ENCODE measurements at places on chromosomes 2 and 18.

DNA sequence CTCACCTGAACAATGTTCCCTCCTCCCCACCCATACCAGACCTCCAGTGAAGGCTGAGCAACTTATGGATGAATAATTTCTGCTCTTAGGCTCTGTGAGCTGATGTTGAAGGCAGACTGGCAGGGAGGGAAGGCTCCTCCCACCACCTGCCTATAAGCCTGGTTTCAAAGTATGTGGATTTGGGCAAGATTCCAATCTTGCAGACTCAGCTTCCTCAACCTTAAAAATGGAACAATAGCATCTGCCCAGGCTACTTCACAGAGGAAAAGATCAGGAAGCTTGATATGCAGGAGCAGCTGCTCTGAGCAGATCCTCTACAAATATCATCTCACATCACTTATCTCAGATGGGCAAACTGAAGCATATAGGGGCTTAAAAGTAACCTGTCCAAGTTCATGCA lies 112.2 kb downstream of the ZFP36L2 start:
- DNase-seq: no peak

GRCh38 chr2:203330434-203330833 lies 2.2 kb downstream of the ABI2 start:
- DNase-seq: no peak

- DNase-seq: no peak
Observed at GRCh38 chr18:49853011-49853410, 39.7 kb upstream of the ACAA2 start.

DNA sequence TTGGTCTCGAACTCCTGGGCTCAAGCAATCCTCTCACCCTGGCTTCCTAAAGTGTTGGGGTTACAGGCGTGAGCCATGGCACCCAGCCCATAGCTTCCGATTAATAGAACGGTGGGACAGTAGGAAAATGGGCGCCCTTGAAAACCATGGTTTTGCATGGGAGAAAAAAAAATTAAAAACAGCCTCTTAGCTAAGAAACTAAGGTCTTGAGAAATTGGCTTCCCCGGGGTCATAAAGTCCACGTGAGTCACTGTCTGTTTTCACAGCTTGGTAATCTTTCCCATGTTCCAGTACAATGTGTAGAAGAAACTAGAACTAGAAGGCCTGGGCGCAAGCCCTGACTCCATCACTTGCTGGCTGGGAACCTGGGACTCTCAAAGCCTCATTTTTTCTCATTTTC lies 20.7 kb downstream of the B3GNT2 start:
- DNase-seq: peak; percentile 37

- DNase-seq: no peak
Observed at GRCh38 chr2:235956281-235956970, 211.8 kb downstream of the GBX2 start.

- no peak for DNase-seq
Observed at GRCh38 chr2:108577099-108577498, 42.8 kb downstream of the LIMS1 start.

DNA sequence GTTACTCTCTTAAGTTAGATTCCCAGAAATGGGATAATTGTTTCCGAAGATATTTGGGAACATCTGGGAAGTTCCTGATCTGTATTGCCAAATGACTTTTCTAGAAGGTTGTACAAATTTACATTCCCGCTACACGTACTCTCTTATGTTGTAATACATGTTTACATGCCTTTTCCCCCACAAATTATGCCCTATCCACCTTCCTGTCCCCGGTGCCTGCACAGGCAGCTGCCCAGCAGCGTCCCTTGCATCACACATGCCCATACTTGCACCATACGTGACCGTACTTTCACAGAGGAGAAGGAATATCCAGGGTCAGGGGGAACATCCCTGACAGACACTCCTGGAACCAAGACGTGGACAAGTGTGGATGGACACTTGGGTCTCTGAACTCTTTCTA lies 24.2 kb upstream of the KLF11 start:
- DNase-seq: no peak

- no peak for DNase-seq
Observed at GRCh38 chr2:16890081-16890480, 224.4 kb upstream of the CYRIA start.

- no peak for DNase-seq
Observed at GRCh38 chr2:68318914-68319397, 793 bp downstream of the CNRIP1 start.

DNA sequence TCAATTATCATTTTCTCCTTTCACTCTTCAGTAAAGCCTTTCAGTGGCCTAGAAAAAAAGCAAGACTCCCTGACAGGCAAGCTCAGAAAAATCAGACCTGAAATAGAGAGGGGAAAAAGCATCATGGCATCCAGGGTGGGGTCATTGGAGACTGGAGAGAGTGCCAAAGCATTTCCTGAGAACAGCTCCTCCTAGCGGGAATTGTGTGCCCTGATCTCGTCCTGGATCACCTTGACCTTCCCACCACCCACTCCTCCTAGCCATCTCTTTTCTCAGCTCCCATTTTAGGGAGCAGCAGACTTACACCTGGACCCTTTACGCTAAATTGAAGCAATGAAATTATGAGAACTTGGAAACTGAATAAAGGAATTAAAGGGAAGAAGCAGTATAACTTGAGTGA lies 176.6 kb downstream of the VWC2L start:
- DNase-seq: no peak

DNA sequence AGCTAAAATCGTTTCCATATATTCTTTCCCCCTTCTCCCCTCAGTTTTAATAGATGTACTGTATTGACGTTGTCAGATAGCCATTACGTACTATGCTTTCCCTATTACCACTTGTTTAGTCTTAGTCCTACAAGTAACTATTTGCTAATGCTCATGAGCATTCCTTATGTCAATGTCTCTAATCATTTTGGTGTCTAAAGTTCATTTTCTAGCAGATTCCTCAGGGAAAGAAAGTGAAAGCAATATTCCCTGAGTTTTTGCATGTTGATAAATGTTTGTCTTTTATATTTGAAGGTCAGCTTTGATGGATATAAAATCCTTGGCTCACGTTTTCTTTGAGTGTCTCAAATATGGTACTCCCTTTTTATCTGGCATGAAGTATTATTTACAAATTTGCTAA lies 253.3 kb upstream of the STON1 start:
- no peak for DNase-seq

- no peak for DNase-seq
Observed at GRCh38 chr2:151098841-151099240, 162.8 kb downstream of the RBM43 start.

- no peak for DNase-seq
Observed at GRCh38 chr2:152444448-152444847, 109.5 kb downstream of the FMNL2 start.

DNA sequence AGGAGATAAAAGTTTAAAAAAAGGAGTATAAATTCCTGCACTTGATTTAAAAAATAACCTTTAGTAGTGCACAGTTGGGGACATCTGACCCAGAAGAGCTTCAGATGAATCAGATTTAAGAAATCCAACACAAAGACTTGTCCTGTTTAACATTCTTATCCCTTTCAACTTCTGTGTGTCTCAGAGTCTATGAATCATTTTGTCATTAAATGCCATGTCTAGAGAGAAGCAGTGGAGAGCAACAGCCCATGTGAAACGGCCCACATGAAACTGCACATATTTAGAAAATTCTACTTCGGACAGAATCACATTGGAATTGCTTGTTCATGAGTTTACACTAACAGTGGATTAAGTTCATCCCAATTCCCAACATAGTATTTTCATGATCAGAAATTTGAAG lies 278.6 kb downstream of the SLC8A1 start:
- no peak for DNase-seq

DNA sequence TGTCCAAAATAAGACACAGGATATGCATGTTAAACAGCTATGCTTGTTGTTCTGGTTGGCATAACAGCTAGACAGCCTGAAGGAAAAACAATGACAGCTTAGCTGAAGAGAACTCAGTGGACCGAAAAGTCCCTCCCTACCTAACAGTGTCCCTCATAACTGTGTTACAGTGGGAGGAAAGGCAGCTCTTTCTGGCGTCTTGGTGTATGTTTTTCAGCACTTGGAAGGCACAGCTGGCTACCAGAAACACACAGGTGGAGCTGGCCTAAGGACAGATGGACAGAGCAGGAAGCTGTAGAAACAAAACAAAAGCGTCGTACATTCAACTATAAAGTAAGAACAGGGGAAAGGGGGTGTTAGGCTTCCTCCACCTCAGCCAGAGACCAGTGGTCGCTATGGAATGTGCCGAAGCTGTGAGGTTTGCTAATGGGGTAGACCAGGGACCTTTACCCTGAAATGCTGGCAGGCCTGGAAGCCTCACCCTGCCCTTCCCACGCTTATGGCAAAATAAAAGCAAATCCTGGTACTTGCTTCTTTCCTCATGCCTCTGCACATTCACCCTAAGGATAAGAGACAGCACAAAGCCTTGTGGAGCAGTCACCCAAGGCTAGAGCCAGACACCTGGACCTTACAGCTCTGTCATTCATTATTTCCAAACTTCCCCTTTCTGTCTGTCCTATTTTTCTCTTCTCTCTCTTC lies 103.5 kb upstream of the TRIB2 start:
- no peak for DNase-seq

- DNase-seq: no peak
Observed at GRCh38 chr18:42442656-42443055, 487.6 kb downstream of the PIK3C3 start.

- no peak for DNase-seq
Observed at GRCh38 chr2:25229279-25230197, 61.2 kb upstream of the POMC start.

DNA sequence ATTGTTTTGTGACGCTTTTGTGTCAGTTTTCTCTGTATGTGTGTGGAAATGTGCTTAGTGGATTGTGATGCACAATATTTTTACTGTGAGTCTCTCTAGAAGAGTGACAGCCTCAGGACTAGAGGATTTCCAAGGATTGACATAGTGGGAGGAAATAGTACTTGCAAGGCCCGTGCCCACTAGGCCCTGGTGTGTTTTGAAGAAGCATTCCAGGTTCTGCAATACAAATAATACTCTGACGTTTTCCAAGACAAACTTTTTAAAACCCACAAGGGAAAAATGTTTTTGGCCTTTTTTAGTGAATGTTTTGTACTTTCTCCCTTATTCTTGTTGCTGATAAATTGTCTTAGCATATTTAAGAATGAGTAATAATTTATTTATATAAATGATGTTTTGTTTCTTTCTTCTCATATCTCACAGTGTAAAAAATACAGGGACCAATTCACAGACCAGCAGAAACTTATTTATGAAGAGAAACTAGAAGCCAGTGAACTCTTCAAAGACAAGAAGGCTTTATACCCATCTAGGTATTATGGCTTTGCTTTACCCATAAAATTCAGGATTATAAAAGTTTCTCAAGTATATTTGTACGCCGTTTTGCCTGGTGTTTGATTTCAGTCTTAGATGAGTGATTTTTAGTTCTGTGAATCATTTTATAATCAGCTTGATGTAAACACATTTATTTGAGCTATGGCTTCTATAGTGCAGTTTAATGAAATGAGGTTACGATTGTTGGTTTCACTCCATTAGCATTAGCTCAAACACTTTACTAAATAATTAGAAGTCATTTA lies 165.6 kb downstream of the MYO1B start:
- DNase-seq: no peak

- no peak for DNase-seq
Observed at GRCh38 chr2:158600155-158600802, 143.5 kb downstream of the PKP4 start.

DNA sequence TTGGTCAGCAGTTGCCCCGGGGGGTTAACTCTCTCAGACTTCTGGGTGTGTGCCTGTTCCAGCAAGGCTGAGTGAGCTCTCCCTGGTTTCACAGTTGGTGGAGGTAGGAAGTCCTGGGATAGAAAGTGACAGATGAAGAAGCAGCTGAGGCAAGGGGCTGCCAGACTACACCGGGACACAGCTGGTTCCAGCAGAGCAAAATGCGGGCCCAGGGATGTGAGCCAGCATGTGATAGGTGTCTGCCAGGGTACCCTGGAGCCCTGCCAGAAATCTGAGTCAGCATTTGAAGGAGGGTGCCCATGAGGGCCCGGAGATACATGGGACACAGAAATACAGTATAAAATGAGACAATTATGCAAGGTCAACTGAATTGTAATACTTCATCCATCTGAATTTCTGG lies 79.3 kb upstream of the LGALSL start:
- no peak for DNase-seq

DNA sequence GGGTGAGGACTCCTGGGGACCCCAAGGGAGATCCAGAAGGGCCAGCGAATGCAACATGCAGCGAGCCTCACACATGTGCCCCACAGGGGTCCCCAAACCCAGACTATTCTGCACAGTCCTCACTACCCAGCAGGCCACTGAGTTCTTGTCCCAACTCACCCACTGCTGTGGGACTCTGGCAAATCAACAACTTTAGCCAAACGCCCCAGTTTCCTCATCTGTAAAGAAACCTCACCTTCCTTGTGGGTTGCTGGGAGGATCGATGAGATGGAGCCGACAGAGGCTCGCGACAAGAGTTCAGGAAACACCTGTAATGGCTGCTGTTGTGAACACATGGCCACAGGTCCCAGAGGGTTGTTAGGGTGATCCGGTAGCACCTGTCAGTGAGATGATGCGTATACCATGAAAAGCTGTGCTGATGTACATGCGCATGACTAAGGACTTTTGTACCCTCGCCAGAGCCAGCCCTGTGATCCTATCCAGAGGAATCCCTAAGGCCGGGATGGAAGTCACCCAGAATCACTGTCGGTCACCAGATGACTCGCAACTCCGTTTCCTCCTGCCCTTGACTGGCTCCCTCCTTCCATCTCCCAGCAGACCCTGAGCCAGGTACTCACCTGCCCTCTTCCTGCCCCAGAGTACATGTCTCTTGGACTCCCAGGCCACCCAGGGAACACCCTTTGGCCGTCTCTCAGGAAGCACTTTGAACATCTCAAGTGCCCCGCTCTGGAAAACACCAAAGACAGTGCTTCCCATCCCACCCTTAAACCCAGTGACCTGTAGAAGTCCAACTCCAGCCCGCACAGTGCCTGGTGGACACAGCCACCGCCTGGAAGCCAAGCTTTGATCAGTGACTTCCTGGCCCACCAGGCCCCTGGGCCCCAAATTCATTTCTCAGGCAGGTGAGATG lies 103.3 kb upstream of the ID2 start:
- DNase-seq: no peak

DNA sequence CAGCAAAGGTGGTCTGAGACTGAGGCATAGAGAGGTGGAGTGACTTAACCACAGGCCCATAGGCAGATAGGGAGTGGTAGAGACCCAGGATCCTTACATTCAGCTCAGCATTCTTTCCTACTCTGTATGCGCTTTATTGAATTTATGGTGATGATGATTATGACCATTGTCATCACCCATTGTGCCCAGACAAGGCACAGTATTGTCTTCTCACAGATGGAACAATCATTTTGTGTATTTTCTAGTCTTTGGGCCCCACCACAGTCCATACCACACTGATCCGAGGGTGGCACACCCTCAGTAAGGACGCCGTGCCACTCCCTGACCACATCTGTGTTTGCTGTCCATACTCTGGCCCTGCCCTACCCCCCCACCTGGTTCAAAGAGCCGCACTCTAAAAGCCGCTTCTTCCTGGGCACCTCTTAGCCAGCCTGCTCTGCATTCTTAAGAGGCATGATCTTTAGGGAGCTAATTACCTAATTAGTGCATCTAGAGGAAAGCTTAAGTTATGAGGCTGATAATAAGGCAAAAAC lies 179.6 kb upstream of the SMAD2 start:
- no peak for DNase-seq

Data from activated CD8-positive, alpha-beta T cell treated with anti-CD3 and anti-CD28 coated beads for 36 hours (primary cell).